ENCODE measurements at places on chromosomes 12 and 14. TPM values are rescaled to one million over a fixed set of nuclear protein-coding genes. Genes with fewer than 3 reads are reported as not detected.

PRH2 gene
- total RNA-seq, result not detected

PPP4R4 gene
- total RNA-seq, result 0.33 TPM

GPHN gene
- total RNA-seq, result 11.8 TPM

ANAPC7 gene
- 53.2 TPM for total RNA-seq

EPYC gene
- total RNA-seq, result not detected

PIANP gene
- 0.97 TPM for total RNA-seq

RNASE3 gene
- total RNA-seq, result not detected

LRP1-AS gene
- not detected for total RNA-seq

C12orf54 gene
- not detected for total RNA-seq

TDRD9 gene
- 0.04 TPM for total RNA-seq

GLI1 gene
- total RNA-seq, result 7.3 TPM

ACOT6 gene
- not detected for total RNA-seq
